Vagina (tissue), 2 donors: ENCODE measurements at places on chromosomes 12 and 14.

- no peak for DNase-seq
Measured at GRCh38 chr14:100675699-100676684, 50.7 kb upstream of the DLK1 start.

GRCh38 chr12:32615441-32615840 lies 63.7 kb upstream of the DNM1L start:
- no peak for DNase-seq

GRCh38 chr12:54033106-54033979 lies 493 bp downstream of the HOXC5 start:
- DNase-seq, result no peak

GRCh38 chr12:75661908-75662307 lies 150.5 kb upstream of the KRR1 start:
- no peak for DNase-seq

DNA sequence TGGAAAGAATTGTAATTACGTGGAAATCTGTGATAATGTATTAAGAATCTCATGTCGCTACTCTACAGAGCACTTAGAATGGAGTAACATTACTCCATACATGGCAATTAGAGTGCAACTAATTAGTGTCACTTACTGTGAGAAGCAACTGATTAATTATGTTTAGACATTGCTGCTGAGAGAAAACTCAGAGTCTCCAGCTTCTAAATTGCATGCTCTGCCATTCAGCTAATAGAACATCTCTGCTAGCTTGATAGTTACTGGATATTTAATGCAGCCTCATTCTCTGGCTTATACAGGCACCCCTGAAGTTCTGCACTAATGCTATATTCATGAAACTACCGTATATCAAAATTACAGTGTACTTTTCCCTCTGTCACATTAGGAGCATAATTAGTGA lies 338.4 kb downstream of the ADAMTS20 start:
- no peak for DNase-seq

GRCh38 chr12:19230896-19231295 lies 101.4 kb downstream of the PLEKHA5 start:
- DNase-seq, result no peak

DNA sequence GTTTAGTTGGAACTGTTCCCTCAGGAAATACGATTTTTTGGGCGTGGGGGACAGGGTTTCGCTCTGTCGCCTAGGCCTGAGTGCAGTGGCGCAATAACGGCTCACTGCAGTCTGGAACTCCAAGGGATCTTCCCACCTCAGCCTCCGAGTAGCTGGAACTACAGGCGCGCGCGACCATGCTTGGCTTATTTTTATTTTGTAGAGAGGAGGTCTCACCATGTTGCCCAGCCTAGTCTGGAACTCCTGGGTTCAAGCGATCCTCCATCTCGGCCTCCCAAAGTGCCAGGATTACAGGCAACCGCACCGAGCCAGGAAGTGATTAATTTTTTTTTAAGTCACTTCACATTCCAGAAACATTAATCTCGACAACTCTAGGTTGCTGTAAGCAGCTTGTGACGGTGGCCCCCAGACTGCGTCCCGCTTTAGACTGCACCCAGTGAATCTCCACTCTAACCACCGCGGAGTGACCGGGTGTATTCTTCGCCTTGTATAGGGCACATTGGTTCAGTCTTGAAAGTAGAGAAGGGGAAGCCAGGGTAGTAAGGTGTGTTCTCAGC lies 830 bp upstream of the MIS18BP1 start:
- DNase-seq, result no peak

GRCh38 chr14:94047581-94047980 lies 21.4 kb downstream of the OTUB2 start:
- DNase-seq, result no peak

- DNase-seq, result no peak
Measured at GRCh38 chr12:31536672-31537071, 54.3 kb downstream of the DENND5B start.

- no peak for DNase-seq
Measured at GRCh38 chr12:68538726-68539614, 71.7 kb upstream of the RAP1B start.

DNA sequence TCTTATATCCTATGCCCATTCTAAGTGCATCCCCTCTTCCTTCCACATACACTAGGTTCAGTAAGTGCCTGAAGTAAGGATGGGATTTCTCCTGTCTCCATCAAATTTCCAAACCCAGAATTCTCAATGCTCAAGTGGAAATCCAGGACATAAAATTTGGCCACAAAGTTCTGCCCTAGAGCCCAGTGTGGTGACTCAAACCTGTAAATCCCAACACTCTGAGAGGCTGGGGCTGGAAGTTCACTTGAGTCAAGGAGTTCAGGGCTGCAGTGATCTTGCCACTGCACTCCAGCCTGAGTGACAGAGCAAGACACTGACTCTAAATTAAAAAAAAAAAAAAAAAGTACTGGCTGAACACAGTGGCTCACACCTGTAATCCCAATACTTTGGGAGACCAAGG lies 4.5 kb upstream of the ARF3 start:
- no peak for DNase-seq

DNA sequence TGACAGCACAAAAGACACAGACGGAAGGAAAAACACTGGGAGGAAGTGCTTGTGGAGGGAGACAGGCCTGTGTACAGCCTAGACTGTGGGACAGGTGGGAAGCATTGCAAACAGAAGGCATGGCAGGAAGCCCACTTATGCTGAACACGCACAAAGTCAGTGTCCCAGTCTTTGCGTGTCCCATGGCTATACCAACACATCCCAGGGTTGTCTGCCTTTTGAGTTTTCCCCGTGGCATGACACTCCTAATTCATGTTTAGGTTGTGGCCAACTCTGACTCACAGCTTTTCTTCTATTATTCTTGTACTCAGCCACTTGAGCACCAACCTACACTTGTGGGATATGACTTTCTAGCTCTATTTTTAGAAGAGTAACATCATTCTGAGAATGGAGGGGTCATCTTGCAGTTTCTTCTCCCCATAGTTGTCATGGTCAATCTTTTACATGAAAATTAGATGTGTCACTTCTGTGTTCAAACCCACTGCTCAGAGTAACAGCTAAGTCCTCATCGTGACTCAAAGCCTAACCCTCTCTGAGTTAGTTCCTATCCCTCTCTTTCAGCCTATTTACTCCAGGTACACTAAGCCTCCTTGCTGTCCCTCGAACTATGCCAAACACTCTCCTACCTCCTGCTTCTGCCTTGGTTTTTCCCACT lies 27.5 kb upstream of the JPH4 start:
- DNase-seq, result no peak

GRCh38 chr12:108613548-108613947 lies 15.7 kb upstream of the TMEM119 start:
- no peak for DNase-seq

GRCh38 chr14:104549536-104550339 lies 29.8 kb upstream of the C14orf180 start:
- no peak for DNase-seq

DNA sequence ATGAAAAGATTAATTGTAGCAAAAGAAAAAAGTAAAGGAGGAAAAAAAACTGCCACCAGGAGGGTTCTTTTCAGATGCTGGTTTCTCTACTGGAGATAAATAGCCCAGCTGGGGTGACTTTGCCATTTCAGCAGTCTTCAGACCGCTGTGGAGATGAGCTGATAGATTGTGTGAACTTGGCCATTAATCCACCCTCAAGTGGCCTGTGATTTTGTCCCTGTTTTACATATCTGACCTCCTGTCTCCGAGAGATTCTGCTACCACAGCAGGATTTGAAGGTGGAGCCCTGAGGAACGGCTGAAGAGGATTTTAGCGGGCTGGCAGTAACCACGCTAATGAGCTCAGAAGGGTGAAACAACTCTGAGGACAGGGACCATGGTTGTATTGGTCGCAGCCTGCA lies 72.7 kb downstream of the WSCD2 start:
- no peak for DNase-seq

- DNase-seq, result no peak
Measured at GRCh38 chr14:87998482-87998881, 5.5 kb upstream of the GALC start.

GRCh38 chr12:92739113-92739512 lies 36.3 kb downstream of the PLEKHG7 start:
- DNase-seq, result no peak

- DNase-seq, result no peak
Measured at GRCh38 chr12:55929306-55929791, 1.6 kb upstream of the DGKA start.

DNA sequence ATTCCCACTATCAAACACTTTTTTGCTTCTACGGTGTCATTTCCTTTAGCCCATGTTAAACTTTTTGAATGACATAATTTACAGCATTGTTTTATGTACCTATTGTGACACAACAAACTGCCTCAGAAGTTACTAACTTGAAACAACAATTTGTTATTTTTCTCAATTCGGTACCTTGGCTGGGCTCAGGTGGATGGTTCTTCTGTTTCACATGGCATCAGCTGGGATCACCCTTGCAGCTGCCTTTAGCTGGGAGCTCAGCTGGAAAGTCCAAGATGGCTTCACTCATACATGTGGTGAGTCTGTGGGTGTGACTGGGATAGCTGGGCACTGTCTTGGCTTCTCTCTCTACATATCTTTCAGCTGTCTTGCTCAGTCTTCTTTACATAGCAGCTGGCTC lies 156.0 kb downstream of the GXYLT1 start:
- no peak for DNase-seq

DNA sequence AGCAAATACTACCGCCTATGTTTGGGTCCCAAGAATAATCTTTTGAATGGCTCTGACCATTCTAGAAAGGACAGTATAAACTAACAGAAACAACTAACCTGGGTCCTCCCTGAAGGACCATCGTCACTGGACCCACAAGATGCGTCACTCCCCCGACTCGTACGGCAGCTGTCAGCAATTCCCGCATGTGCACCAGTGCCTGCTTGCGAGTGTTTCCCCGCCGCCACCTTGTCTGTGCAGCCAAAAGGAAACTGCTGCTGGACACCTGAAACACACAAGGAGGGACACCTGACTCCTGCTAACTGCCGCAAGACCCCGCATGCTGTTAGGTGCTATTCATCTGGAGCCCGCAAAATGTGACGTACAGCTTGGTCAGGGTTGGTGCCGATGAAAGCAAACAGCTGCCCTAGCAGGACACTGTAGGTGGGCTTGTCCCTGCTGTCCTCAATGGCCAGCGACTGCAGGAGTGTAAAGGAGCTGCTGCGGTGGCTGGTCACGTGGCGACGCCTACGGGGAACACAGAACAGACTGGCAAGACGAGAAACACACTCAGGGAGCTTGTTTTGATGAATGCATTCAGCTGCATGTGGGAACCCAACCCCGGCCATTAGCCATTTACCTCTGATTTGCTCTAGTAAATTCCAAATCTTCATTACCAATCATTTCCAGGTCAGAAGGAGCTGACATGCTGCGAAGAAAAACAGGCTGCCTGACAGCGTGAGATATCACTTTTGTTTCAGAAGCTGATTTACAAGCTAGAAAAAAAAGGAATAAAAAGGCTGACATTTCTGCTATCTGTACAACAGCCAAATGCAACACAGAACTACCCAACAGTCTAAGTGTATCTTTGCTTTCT lies 118.1 kb downstream of the TRAFD1 start:
- no peak for DNase-seq

DNA sequence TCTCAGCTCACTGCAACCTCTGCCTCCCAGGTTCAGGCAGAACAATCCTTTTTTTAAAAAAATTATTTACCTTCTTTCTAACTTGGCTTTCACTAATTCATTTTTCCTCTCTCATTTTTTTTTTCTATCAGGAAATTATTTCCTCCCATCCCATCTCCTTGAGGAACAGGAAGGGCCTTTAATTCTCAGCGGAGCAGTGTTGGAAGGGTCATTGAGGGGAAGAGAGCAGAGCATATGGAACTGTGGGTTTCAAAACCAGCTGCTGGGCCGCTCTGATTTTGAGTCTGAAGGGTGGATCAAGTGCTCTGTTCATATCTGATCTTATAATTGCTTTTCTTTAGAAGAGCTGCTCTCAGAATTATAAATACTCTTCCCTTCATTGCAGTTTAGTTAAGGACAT lies 29.0 kb downstream of the NUBPL start:
- DNase-seq, result no peak

- no peak for DNase-seq
Measured at GRCh38 chr14:36900846-36901245, 239.2 kb downstream of the PAX9 start.

GRCh38 chr12:103368167-103368566 lies 127.6 kb downstream of the C12orf42 start:
- DNase-seq, result no peak

GRCh38 chr12:41968599-41968998 lies 176.1 kb downstream of the GXYLT1 start:
- DNase-seq, result no peak

DNA sequence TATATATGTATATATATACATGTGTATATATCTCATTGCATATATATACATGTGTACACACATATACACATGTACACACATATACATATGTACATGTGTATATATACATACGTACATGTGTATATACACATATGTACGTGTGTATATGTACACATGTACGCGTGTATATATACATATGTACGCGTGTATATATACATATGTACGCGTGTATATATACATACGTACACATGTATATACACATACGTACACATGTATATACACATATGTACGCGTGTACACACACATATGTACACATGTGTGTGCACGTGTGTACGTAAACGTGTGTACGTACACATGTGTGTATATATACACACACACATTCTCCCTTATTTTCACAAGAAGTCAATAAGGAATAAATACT lies 141.6 kb upstream of the TMCC3 start:
- no peak for DNase-seq

- no peak for DNase-seq
Measured at GRCh38 chr12:63450816-63451215, 217.5 kb downstream of the DPY19L2 start.

- DNase-seq, result no peak
Measured at GRCh38 chr14:76780058-76780345, 18.7 kb downstream of the VASH1 start.

GRCh38 chr12:34354239-34355200 lies 332.2 kb downstream of the ALG10 start:
- no peak for DNase-seq

- no peak for DNase-seq
Measured at GRCh38 chr14:103283916-103284315, 50.1 kb upstream of the EIF5 start.
